Vagina (tissue), 2 donors: ENCODE measurements at places on chromosomes 6 and 20.

DNA sequence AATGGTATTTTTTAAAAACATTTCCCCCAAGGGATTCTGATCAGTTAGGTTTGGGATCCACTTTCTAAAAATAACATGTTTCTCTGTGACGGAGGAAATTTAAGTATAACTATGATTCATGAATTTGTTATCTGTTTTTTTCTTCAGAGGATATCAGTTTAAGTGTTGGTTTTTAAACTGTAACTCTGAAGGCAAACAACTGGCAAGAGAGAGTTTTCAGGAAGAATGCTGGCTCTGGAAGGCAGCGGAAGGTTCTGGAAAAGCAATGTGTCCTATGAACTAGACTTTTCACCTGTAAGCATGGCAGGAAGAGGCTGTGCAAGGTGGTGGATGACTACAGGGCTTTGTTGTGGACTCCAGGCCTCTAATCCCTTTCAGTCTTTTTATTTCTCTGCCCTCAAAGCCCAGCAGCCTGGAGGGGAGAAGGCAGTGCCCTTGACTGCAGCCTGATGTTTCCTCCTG lies 153.1 kb downstream of the GMPR start:
- no peak for DNase-seq
- H3K4me3 ChIP-seq, result no peak overlapping the region
- H3K27ac ChIP-seq, result peak overlapping the region; percentile 10
- H3K4me1 ChIP-seq, result peaks cover 19% of the 10 kb centered on the region
- no peaks in the 10 kb centered on the region for H3K36me3 ChIP-seq
- no peaks in the 10 kb centered on the region for H3K27me3 ChIP-seq

GRCh38 chr20:5570452-5570851 lies 179.7 kb upstream of the SHLD1 start:
- no peak overlapping the region for H3K27ac ChIP-seq
- no peaks in the 10 kb centered on the region for H3K4me1 ChIP-seq
- H3K27me3 ChIP-seq, result no peaks in the 10 kb centered on the region

DNA sequence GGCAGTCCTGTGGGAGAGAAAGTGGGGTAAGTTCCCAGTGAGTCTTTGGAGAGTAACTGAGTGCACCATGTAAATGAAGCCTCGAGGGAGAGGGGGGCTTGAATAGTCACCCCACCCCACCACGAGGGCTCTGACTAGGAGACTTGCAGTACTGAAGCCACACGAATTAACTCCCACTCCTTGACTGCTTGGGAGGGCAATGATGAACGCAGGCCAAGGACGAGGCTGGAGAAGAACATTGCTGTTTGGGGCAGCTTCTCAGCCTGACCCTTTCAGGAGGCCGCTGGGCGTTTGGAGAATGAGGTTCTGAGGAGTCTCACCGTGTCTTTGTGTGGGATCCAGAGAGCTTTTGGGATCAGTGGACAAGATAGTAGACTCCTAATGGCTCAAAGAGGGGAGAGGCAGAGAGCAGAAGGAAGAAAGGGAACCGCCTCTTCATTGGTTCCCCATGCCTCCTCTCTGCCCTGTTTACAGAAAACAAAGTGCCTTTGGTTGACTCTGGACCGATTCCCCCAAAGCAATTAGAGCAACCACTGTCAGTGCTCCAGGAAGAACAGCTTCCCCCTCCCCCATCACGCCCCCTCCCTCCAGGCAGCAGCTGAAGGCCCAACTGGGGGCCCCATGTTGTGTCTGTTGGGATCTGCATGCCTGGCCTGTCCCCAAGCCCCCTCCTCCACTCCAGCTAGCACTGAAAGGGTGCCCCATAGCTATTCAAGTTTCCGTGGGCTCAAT lies 41.7 kb upstream of the CDKN1A start:
- DNase-seq, result no peak
- H3K27me3 ChIP-seq, result no peaks in the 10 kb centered on the region
- no peaks in the 10 kb centered on the region for H3K4me1 ChIP-seq
- H3K36me3 ChIP-seq, result no peaks in the 10 kb centered on the region

GRCh38 chr20:24960861-24961260 lies 11.8 kb downstream of the CST7 start:
- DNase-seq, result no peak
- no peak overlapping the region for H3K4me3 ChIP-seq
- H3K27me3 ChIP-seq, result no peaks in the 10 kb centered on the region

- no peak overlapping the region for H3K4me3 ChIP-seq
- peaks cover 8% of the 10 kb centered on the region for H3K36me3 ChIP-seq
- H3K27ac ChIP-seq, result no peak overlapping the region
- H3K27me3 ChIP-seq, result no peaks in the 10 kb centered on the region
- H3K4me1 ChIP-seq, result peaks cover 28% of the 10 kb centered on the region
- no peak for DNase-seq
Measured at GRCh38 chr6:41548841-41549642, 2.9 kb downstream of the FOXP4 start.

DNA sequence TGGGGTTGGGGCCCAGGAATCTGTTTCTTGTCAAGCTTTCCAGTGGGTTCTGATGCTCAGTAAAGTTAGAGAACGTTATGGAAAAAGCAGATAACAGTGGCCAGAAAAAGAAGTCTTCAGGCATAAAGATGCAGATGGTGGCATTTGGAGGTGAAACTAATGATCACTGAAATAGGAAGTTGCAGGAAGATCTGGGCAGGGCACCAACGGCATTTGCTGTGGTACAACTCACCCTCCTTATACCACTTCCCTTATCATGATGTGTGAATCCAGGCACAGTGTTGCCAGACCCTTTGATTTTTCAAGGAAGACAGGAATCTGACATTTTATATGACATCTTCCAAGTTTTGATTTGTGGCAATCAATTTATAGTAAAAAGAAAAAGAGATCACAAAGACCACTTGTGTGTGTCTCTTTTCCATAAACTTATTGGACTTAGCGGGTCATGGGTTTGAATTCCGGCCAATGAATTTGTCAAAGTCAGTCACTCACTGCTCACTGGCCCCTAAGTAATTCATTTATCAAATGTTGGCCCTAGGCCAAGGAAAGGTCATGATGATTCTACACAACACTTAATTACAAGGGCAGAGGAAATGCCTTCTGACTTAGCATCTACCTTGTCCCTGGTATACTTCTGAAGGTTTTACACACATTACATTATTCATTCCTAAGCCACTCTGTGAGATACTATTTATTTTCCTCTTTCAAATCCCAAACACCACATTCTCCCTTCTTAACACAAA lies 37.6 kb downstream of the LAMP5 start:
- no peak overlapping the region for H3K27ac ChIP-seq
- H3K4me1 ChIP-seq, result no peaks in the 10 kb centered on the region
- H3K4me3 ChIP-seq, result no peak overlapping the region
- no peaks in the 10 kb centered on the region for H3K36me3 ChIP-seq

- H3K4me3 ChIP-seq, result no peak overlapping the region
- H3K4me1 ChIP-seq, result no peaks in the 10 kb centered on the region
- no peaks in the 10 kb centered on the region for H3K27me3 ChIP-seq
- no peak for DNase-seq
- H3K27ac ChIP-seq, result no peak overlapping the region
- no peaks in the 10 kb centered on the region for H3K36me3 ChIP-seq
Measured at GRCh38 chr6:168600381-168600780, 159.4 kb downstream of the SMOC2 start.

DNA sequence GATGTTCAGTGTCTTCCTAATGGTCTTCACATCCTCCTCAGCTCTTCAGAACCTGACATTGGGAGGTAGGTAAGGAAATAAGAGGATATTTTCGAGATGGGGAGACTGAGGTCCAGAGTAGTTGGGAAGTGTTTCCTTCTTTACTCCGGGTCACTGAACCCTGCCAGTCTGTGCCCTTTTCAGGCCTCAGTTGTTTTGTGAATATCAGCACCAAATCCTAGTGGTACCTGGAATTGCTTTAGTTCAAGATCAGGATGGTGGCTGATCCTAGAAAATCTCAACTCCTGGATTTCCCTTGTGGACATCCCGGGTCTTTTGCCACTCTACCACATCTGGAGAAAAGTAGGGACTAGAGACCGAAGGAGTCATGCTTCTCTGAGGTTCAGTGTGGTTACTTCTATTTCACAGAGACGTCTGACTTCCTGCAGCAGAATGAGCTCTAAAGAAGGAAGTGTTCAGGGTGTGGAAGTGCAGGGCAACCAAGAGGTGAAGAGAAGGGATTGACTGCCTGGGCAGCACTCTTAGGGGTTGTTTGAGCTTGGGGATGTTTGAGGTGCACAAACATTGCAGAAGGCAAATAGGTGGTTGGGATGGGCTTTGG lies 995 bp downstream of the STK4 start:
- no peak for DNase-seq
- H3K4me3 ChIP-seq, result peak overlapping the region; percentile 75
- H3K27me3 ChIP-seq, result no peaks in the 10 kb centered on the region
- peak overlapping the region; percentile 83 for H3K27ac ChIP-seq

DNA sequence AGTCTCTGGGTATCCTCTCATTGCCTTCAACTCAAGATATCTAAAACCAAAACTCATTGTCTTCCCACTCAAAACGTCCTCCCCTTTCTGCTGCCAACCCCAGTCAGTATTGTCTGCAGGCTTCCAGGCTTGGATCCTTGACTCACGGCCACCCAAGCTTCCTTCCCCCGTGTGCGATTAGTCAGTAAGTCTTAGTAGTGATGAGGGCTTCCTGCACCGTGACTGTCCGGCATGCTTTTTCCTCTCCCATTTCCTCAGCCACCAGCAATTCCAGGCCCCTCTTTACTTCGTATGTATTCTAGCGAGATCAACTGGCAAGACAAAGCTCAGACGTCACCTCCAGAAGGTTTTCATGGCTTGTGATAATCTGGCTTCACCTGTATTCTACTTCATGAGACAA lies 88.6 kb upstream of the DUSP22 start:
- no peak for DNase-seq
- H3K36me3 ChIP-seq, result no peaks in the 10 kb centered on the region
- no peaks in the 10 kb centered on the region for H3K4me1 ChIP-seq
- no peaks in the 10 kb centered on the region for H3K27me3 ChIP-seq
- no peak overlapping the region for H3K4me3 ChIP-seq
- H3K27ac ChIP-seq, result no peak overlapping the region
